ENCODE measurements at places on chromosomes 4 and X.

- DNase-seq, result no peak
Measured at GRCh38 chrX:110241816-110242215, 76.1 kb downstream of the AMMECR1 start.

DNA sequence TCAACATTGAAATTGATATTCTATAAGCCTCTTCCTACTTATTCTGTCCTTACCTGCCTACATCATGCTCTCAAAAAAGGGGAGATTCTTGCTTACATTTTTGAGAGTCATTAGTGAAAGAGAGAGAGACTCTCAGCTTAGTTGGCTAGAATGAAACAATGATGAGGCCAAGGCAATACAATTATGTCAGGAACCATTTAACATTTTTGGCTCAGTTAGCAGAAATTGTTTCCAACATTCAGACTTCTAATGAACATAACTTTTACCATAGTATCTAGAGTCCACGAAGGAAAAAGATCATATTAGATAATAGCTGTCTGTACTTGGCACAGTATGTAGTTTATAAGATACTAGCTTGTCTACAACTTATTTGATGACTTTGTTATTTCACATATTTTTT is 263.7 kb upstream of the ARX start:
- no peak for DNase-seq

DNA sequence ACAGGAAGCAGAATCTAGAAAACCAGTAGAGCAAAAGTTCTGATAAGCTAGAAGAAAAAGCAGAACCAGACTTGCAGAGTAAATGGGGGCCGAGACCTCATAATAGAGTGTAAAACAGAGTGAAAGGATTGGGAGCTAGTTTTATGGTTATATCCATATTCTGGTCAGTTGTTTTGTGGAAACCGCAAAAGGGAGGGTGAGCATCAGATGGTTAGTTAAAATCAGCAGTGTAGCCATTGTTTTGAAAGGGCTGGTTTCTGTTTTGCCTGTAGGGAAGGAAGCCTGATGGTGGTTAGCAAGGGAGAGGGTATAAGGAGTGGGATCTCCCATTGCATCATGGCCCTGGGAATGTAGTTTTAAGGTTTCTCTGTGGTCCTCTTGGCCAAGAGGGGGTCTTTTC is 17.2 kb upstream of the CCNI start:
- DNase-seq, result no peak

GRCh38 chr4:145839151-145839550 is 99.5 kb downstream of the ZNF827 start:
- DNase-seq, result no peak

GRCh38 chr4:16337936-16338335 is 111.7 kb upstream of the TAPT1 start:
- DNase-seq, result no peak
